Fibroblast of skin of abdomen (primary cell): ENCODE measurements at places on chromosomes 2 and 18.
A peak's percentile ranks its signal among the peaks of the same experiment; 100 is the strongest.

GRCh38 chr2:200012401-200012800, 57.0 kb downstream of the MAIP1 start:
- no peak for DNase-seq

- peak; percentile 12 for DNase-seq
These were observed 310.4 kb downstream of the LRRTM1 start for GRCh38 chr2:79994161-79994560.

DNA sequence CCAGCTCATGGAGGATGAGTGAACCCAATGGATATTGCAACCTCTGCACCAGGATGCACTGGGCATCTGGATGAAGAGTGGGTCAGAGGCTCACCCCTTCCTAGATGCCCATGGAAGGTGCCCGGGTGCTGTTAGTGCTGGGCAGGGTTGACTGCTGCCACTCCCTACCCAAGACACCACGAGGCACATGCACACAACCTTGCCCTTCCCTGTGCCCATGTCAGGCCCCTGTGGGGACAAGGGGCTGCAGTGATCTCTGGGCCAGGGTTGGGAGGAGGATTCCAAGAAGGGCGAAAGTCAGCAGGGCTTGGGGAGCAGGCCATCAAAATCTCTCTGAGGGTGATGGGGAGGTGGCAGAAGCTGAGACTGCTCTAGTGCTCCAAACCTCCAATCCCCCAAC, 309.7 kb upstream of the ST6GAL2 start:
- no peak for DNase-seq

DNA sequence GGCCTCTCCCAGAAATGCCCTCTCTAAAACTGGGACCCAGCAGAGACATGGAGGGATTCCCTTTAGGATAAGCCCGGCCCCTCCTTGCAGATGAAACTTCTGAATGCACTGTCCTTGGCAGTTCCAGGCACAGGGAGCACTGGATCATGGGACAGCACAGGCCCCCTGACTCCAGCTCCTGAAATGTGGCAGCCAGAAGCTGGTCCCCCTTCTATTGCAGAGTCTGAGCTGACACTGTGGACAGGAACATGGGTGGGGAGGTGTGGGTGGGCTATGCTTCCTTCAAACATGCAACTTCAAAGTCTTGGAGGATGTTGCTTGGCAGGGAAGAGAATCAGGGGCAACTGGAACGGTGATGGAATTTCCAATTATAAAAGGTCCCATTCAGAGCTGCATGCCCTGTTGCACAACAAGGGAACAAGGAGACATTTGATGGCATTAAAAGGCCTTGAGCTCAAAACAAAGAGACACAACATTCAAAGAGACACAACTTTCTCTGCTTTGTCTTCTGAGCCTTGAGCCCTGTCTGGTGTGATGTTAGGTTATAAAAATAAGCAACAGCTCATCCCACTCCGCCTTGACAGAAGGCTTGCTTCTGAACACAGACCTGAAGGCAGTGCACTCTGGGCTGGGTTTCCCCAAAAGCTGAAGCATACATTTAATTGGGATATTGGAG, 239.0 kb downstream of the OSR1 start:
- DNase-seq = no peak

GRCh38 chr2:163319006-163319405, 416.8 kb downstream of the FIGN start:
- peak; percentile 48 for DNase-seq

DNA sequence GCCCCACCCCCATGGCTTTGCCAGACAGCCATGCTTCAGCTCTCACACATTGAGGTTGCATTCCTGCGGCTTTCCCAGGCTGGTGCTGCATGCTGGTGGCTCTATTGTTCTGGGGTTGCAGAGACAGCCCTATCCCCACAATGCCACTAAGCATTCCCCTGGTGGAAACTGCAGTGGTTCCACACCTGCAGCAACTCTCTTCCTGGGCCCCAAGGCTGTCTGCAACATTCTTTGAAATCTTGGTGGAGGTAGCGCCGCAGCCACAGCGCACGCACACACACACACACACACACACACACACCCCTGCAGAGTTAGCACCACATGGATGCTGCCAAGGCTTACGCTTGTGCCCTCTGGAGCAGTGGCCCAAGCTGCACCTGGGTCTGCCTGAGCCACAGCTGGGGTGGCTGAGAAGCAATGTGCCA, 21.4 kb downstream of the SFXN5 start:
- DNase-seq = peak; percentile 44

- DNase-seq = no peak
These were observed 98.2 kb downstream of the KCNF1 start for GRCh38 chr2:11009891-11010290.

DNA sequence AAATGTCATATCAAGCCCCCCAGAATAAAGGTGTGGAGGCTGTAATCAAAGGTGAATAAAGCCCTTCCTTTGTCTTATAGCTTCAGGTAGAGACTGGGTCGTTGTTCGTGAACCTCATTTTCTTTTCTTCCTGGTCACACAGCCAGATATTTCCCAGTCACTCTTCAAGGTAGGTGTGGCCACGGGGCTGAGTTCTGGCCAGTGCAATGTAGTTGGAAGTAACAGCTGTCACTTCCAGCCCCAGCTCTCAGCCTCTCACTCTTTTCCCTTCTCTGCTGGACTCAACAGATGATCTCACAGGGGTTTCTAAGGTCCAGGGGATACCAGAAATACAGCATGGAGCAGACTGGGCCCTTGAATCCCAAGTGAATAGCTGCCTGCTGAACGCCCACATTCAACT, 15.8 kb upstream of the TRPM8 start:
- DNase-seq = no peak

DNA sequence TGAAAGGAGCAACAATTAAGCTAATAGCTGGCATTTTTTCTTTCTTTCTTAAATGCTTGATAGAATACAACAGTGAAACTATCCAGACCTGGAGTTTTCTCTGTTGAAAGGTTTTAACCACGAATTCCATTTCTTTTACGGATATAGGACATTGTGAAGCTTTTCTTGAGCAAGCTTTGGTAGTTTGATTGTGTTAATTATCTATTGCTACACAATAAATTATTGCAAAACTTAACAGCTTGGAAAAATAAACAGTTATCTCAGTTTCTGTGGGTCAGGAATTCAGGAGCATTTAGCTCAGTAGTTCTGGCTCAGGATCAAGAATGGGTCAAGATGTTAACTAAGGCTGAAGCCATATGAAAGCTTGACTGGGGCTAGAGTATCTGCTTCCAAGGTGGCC, 11.7 kb downstream of the PHOSPHO2 start:
- DNase-seq = peak; percentile 68

DNA sequence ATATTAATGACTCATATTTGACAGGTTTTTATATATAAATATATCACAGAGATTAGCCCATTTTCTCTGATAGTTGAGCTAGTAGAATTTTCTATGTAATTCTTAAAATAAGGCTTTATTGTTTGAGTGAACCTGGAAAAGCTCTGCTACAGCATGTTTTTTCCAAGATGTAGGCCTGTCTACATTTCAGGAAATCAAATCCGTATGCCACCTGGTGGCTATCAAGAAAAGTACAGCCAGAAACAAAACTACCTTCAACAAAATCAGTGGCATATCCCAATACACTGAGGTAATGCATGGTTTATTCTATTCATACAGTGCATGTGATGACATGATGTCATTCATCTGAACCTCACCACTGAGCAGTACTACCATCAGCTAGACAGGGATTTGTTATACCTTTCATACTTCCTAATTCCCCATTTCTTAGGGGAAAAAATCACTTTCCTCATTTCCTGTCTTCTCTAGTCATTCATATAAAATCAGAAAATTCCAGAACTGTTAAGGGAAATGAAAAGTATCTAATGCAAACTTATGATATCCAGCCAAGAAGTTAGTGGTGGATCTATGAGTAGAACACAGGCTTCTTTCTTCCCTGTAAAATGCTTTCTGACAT, 310.4 kb upstream of the SYT4 start:
- peak; percentile 37 for DNase-seq

GRCh38 chr2:43114210-43114609, 112.2 kb downstream of the ZFP36L2 start:
- no peak for DNase-seq

GRCh38 chr2:61419129-61419528, 51.8 kb downstream of the USP34 start:
- DNase-seq = peak; percentile 9

DNA sequence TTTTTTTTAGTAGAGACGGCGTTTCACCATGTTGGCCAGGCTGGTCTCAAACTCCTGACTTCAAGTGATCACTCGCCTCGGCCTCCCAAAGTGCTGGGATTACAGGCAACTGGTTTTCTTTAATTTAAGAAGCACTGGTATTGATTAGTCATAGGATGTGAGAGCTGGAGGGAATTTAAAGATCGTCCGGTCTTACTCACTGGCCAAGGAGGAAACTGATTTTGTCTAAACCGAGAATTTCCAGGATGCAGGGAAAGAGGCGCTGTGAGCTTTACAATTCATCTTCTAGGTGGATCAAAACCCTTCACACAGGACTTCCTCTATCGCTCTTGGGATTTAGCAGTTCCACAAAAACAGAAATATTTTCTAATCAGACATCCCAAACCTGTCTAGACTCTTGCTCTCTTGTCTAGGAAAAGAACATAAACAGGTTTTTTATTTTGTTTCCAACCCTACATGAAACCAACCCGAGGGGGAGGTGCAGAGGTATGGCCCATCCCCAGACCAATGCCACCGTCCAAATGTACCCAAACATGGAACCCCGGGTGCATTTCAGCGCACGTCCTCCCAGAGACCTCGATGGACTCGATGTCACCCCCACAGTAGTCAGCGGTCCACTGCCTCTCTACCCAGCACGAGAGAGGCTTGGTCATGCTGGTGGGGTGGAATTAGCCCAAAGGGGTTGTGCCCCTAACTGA, 12.5 kb upstream of the TUBB6 start:
- peak; percentile 73 for DNase-seq

DNA sequence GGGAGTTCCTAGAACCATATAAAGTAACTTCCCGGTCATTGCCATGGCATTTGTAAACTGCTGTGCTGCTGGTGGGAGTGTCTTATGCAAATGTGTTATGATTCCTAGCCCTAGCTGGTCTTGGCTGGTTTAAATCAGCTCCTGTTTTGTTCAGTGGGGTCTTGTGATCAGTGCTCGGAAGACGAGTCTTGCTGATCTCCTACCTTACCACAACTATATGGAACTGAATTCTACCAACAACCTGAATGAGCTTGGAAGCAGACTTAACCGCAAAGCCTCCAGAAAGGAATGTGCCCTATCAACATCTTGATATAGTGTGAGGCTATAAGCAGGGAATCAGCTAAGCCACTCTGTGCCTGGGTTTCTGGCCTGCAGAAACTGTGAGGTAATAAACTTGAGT, 33.5 kb downstream of the POLE4 start:
- DNase-seq = peak; percentile 82

- DNase-seq = no peak
These were observed 117.4 kb downstream of the FMNL2 start for GRCh38 chr2:152452256-152452973.

DNA sequence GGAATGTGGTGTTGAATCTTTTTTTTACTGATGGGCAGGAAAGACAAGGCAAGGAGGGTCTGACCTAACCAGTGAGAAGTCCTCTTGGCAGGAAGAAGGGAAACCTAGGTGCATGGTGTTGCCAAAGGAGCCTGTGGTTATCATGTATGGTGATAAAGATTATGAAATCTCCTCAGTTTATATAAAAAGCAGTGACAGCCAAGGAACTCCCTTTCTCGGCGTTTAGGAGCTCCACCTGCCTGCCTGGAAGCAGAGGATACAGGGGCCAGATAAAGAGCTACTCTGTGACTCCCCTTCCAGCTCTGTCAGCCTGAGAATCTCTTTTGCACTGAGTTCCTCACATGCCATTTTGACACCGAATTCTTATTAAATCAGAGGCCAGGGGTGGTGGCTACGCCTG, 26.1 kb downstream of the COLEC12 start:
- DNase-seq = no peak

GRCh38 chr2:64649013-64649484, 4.7 kb downstream of the SERTAD2 start:
- no peak for DNase-seq

DNA sequence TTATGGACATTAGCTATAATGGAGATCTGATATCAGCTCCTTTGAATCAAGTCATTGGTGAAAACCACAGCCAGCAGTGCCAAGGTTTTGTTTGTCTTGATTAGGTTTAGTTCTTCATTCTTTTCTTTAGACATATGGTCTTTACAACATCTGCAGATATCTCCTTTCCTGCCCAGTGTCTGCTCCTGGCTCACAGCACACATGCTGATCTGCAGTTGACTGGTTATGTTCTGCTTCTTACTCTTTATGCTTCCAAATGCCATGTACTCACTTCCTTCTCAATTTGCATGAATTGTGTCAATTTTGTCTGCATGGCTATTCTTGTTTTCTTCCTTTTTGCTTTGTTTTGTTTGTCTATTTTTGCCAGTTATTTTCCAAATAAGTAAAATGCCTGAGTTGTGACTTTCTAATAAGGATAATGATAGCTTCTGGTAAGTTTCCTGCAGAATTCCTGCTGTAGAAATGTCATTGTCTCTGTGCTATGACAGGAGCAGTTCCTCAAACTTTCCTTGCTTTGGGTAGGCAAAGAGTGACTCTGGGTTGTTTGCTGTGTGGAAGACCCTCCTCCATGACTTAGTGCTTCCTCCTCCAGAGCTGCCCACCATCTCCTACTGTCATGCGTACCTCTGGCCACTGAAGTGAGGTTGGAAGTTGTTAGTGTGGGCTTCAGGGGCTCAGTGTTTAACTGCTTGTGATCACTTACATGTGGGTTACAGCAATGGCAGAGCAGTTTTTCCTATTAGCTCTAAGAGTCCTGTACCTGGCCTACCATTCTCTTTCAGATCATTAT, 8.2 kb downstream of the ARHGAP25 start:
- DNase-seq = no peak

DNA sequence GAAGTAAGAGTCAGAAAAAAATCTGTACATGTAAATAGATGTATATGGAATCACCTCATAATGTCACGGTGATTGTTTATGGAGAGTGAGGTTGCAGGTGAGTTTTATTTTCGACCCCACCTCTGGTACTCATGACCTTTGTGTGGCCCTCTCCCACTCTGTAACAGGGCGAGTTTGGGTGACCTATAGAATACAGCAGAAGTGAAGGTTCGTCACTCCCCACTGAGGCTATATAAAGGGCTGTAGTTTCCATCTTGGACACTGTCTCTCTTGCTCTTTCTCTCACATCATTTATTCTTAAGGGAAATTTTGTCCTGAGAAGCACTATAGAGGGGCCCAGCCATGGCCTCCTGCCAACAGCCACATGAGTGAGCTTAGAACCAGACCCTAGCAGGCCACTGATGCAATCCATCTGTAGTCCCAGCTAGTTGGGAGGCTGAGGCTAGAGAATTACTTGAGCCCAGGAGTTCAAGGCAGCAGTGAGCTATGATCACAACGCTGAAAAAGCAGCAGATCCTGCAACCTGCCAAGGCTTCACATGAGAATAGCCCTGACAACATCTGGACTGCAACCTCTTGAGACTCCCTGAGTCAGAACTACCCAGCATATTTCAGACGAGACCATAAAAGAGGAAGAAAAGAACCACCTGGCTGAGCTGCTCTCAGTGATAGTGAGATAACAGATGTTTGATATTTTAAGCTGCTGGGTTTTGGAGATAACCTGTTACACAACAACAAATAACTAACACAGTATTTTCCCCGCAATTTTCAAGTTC, 74.3 kb upstream of the SLC1A4 start:
- DNase-seq = peak; percentile 34

GRCh38 chr2:144067506-144067905, 452.4 kb downstream of the ZEB2 start:
- DNase-seq = no peak
